Activated CD4-positive, alpha-beta T cell treated with anti-CD3 and anti-CD28 coated beads for 24 hours (primary cell): ENCODE measurements at places on chromosomes 16 and 17.

DNA sequence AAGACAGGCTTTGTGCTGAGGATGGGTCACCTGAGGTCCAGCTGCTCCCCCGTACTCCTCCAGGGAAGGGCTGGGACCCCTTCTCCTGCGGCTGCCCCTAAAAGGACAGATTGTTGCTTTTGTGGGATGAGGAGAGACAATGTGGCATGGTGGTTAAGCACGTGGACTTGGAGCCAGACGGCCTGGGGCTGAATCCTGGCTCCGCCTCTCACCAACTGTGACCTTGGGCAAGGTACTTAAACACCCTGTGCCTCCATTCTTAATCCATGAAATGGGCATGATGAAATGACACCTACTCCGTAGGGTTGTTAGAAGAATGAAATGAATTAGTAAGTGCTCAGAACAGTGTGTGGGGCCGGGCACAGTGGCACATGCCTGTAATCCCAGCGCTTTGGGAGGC is 39.6 kb upstream of the PLCG2 start:
- DNase-seq: no peak

GRCh38 chr16:46904471-46904870 is 20.3 kb downstream of the GPT2 start:
- DNase-seq: no peak

DNA sequence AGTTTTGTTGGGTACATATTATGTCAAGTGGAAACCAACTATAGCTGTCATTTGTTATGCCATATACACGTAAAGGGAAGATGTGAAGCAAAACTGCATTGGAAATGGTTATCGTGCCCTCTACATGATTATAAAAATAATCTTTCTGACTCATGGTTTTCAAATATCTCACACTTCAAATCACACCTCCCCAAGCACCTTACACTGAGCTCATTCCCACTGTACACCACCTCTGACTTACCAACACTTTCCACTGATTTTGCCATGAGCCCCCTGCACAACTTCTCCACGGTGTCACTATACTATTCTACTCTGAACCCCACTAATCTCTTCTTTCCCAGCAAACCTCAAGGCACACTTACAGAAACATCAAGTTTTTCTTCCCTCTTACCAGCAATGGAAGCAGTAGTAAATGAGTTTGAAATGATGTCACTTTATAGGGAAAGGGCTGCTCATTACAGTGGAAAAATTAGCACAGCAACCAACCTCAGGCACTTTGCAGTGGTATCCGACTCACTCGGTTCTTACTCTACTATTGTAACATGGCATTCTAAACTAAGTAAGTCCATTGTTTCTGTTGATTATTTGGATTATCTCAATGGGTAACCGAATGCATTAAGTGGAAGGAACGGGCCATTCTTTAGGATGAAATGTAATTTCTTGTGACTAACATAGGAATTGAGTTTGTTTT is 18.7 kb downstream of the ZNF821 start:
- DNase-seq: no peak

GRCh38 chr17:59406808-59407381 is 75.4 kb downstream of the YPEL2 start:
- DNase-seq: no peak

- peak; percentile 8 for DNase-seq
Observed at GRCh38 chr17:39404542-39405378, 3.3 kb upstream of the FBXL20 start.

DNA sequence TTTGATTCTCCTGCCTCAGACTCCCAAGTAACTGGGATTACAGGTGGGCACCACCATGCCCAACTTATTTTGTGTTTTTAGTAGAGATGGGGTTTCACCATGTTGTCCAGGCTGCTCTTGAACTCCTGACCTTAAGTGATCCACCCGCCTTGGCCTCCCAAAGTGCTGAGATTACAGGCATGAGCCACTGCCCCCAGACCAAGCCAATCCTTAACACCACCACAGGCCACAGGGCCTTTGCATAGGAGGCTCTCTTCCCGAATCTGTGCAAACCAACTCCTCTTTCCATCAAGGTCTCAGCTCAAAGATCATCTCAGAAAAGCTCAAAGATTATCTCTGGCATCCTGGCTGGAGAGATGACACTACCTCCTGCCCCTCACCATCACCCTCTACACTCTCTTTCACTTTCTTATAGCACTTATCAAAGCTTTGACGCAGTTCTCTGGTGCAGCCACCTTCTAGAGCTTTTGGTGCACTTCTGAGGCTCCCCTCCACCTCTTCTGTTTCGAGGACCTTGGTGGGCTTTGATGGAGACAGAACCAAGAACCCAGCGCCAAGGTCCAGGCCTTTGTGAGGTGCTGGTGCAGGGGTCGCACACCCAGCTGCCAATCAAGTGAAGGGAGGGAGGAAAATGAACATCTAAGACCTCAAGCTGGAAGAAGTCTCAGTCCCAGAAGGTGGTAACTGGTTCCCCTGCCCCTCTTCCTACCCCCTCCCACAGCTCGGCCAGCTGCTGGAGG is 23.2 kb upstream of the PHB1 start:
- DNase-seq: no peak

- DNase-seq: no peak
Observed at GRCh38 chr17:50948711-50949110, 82.6 kb upstream of the TOB1 start.
